ENCODE measurements at places on chromosomes 6 and 20. TPM values are rescaled to one million over a fixed set of nuclear protein-coding genes. Genes with fewer than 3 reads are reported as not detected.
A peak's percentile ranks its signal among the peaks of the same experiment; 100 is the strongest.

The LGSN gene
- not detected for total RNA-seq

DNA sequence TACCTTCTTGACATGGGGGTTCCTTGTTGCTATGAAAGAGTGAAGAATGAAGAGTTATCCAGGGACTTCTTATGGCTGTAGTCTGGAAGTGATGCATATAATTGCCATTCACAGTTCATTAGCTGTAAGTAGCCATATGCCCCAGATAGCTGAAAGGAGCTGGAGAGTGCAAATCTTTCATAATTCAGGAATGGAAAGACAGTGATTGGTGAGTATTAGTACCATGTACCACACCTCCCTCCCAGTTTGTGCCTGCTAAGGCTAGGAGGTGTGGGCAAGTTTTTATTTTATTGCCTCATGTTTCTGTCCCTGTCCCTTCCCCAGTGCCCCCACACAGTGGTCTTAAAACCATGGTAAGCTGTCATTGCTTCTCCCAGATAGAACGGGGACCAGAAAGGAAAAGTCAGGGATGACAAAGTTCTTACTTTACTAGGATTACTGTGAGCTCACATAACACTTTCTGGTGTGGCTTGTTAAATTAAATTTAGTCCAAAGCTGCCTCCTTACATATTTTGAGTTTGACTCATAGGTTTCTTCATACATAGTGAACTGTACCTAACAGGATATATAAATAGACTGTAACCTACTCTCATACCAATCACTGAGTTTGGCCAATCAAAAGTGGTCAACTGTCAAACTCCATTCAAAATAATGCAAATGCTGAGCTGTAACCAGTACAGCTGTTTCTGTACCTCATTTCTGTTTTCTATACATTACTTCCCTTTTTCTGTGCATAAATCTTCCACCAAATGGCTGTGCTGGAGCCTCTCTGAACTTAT is 119.4 kb downstream of the RFPL4B start:
- DNase-seq, result peak; percentile 67
- H3K4me1 ChIP-seq, result peaks cover 52% of the 10 kb centered on the region
- no peaks in the 10 kb centered on the region for H3K36me3 ChIP-seq
- no peaks in the 10 kb centered on the region for H3K27me3 ChIP-seq
- peak overlapping the region; percentile 71 for H3K27ac ChIP-seq
- peak overlapping the region; percentile 3 for H3K4me3 ChIP-seq

The HLA-DRA gene
- total RNA-seq, result not detected

- no peak for DNase-seq
- H3K27me3 ChIP-seq, result peaks cover 3% of the 10 kb centered on the region
- no peaks in the 10 kb centered on the region for H3K36me3 ChIP-seq
- no peak overlapping the region for H3K27ac ChIP-seq
These were observed 25.0 kb upstream of the TXLNB start for GRCh38 chr6:139316622-139317317.

The FHL5 gene
- total RNA-seq, result not detected

The GNMT gene
- total RNA-seq, result not detected

DNA sequence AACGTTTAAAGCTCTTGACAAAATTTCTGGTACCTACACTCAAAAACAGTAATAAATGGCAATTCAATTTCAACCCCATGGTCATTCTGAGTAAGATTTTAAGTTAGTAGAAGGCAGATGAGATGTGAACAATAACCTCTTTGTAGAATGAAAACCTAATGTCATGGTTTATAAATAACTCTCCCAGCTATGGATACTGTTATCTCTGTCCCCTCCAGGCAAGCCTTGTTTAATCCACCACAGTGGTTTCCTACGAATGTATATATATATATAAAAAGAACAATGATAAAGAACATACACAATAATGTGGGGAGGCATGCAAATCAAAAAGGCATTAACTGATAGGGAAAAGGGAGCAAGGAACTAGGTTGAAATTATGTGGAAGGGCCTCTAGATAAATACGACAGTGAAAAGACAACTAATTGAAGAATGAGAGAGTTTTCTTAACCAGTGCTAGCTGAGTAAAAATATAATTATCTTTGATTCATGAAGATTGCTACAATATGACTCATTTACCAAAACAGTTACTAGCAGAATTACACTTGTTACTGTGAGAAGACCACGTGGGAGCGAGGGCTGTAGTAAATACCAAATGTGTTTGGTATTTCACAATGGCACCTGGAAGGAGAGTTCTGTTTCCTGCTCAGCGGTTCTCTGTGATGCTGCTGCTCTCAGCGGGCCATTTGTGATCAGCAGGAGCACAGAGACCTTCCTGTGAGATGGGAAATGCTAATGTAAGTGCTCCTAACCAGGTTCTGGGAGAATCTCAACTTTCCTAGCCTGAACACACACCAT is 173.7 kb downstream of the MBOAT1 start:
- H3K4me1 ChIP-seq, result no peaks in the 10 kb centered on the region
- no peaks in the 10 kb centered on the region for H3K36me3 ChIP-seq
- H3K27ac ChIP-seq, result no peak overlapping the region
- H3K27me3 ChIP-seq, result peaks cover 7% of the 10 kb centered on the region

The EFCAB8 gene
- not detected for total RNA-seq

- H3K4me1 ChIP-seq, result peaks cover 11% of the 10 kb centered on the region
- H3K4me3 ChIP-seq, result no peak overlapping the region
- no peaks in the 10 kb centered on the region for H3K36me3 ChIP-seq
These were observed 337.6 kb downstream of the CDC5L start for GRCh38 chr6:44725070-44725469.

The ANGPT4 gene
- total RNA-seq, result not detected

- H3K27ac ChIP-seq, result no peak overlapping the region
- H3K4me3 ChIP-seq, result no peak overlapping the region
- H3K36me3 ChIP-seq, result no peaks in the 10 kb centered on the region
- peaks cover 4% of the 10 kb centered on the region for H3K27me3 ChIP-seq
These were observed 1.5 kb upstream of the CAPN11 start for GRCh38 chr6:44157152-44157521.

DNA sequence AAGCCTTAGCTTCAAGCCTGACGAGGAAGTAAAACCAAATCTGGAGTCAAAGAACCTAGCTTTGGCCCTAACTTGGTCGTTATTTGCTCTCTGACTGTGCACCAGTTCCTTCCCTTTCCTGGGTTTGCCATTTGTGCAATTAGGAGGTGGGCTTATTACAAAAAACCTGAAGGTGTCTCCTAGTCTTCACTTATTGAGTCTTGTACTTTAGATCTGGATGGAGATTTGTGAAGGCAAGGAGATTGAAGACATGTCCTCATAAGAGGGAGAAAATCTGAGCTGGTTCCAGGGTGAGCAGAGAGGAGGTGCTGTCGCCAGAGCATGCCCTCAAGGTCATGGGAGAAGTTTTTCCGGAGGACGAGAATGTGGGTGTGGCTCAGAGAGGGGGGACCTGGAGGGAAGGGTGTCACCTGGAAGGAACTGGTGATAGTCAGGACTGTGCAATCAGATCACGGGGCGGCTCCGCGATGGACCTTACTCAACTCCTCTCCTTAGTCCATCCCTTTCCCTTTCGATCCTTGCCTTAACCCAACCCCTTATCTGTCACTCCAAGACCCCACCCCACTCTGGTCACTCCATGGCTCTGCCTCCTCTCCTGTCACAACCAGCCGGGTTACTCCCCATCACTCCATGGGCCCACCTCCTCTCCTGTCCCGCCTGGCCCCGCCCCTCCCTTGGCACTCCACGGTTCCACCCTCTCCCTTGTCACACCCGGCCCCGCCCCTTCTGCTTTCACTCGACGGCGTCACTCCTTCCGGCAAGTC is 588 bp upstream of the ACSS2 start:
- no peaks in the 10 kb centered on the region for H3K27me3 ChIP-seq
- peak overlapping the region; percentile 92 for H3K4me3 ChIP-seq
- H3K4me1 ChIP-seq, result peaks cover 52% of the 10 kb centered on the region
- H3K27ac ChIP-seq, result peak overlapping the region; percentile 22

- no peaks in the 10 kb centered on the region for H3K36me3 ChIP-seq
- no peak for DNase-seq
- H3K4me1 ChIP-seq, result no peaks in the 10 kb centered on the region
These were observed 19.0 kb upstream of the SNRPB2 start for GRCh38 chr20:16710781-16711180.

GRCh38 chr20:43794326-43794725 is 67.5 kb upstream of the GTSF1L start:
- H3K36me3 ChIP-seq, result peaks cover 17% of the 10 kb centered on the region
- H3K27me3 ChIP-seq, result no peaks in the 10 kb centered on the region
- no peak for DNase-seq
- no peak overlapping the region for H3K27ac ChIP-seq
- H3K4me3 ChIP-seq, result no peak overlapping the region

GRCh38 chr20:20304942-20305341 is 63.0 kb upstream of the INSM1 start:
- H3K27ac ChIP-seq, result no peak overlapping the region
- H3K4me1 ChIP-seq, result no peaks in the 10 kb centered on the region
- H3K36me3 ChIP-seq, result no peaks in the 10 kb centered on the region
- H3K4me3 ChIP-seq, result no peak overlapping the region
- H3K27me3 ChIP-seq, result peaks cover 6% of the 10 kb centered on the region
- DNase-seq, result no peak

DNA sequence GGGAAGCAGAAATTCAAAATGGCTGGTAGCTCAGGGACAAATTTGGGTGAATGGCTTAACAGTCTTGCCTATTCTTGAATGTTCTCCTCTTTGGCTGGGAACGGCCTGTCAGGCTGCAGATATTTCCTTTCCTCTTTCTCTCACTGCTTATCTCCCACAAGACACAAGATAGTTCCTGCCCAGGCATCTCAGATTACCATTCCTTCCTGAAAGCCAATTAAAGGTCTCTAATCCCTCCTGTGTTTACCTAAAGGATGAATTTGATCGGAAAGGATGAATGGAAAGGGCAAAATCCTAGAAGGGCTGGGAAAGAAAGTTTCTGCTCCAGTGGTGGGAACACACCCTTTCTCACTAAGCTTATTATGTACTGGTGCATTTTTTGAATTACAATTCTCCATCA is 95.9 kb upstream of the JAG1 start:
- H3K4me3 ChIP-seq, result no peak overlapping the region
- DNase-seq, result no peak
- H3K4me1 ChIP-seq, result no peaks in the 10 kb centered on the region
- no peak overlapping the region for H3K27ac ChIP-seq
- H3K27me3 ChIP-seq, result no peaks in the 10 kb centered on the region

DNA sequence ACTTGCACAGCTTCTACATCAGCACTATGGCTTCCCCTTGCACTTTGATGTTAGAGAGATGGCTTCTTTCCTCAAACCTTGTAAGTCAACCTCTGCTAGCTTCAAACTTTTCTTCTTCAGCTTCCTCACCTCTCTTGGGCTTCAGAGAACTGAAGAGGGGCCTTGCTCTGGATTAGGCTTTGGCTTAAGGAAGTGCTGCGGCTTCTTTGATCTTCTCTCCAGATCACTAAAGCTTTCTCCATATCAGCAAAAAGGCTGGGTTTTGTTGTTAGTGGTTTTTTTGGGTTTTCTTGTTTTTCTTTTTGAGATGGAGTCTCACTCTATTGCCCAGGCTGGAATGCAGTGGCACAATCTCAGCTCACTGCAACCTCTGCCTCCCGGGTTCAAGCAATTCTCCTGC is 24.0 kb downstream of the CDK5RAP1 start:
- peaks cover 2% of the 10 kb centered on the region for H3K27me3 ChIP-seq
- H3K27ac ChIP-seq, result no peak overlapping the region
- no peak for DNase-seq
- peaks cover 21% of the 10 kb centered on the region for H3K4me1 ChIP-seq

- H3K27ac ChIP-seq, result no peak overlapping the region
- no peaks in the 10 kb centered on the region for H3K4me1 ChIP-seq
- H3K36me3 ChIP-seq, result no peaks in the 10 kb centered on the region
- no peak overlapping the region for H3K4me3 ChIP-seq
- no peak for DNase-seq
These were observed 1309.4 kb downstream of the EPHA7 start for GRCh38 chr6:92109956-92110355.
